ENCODE measurements at places on chromosomes 2 and 18.

GRCh38 chr2:55371376-55371775, 48.3 kb downstream of the CCDC88A start:
- no peak for DNase-seq

GRCh38 chr18:79274823-79275222, 120.9 kb upstream of the NFATC1 start:
- no peak for DNase-seq

DNA sequence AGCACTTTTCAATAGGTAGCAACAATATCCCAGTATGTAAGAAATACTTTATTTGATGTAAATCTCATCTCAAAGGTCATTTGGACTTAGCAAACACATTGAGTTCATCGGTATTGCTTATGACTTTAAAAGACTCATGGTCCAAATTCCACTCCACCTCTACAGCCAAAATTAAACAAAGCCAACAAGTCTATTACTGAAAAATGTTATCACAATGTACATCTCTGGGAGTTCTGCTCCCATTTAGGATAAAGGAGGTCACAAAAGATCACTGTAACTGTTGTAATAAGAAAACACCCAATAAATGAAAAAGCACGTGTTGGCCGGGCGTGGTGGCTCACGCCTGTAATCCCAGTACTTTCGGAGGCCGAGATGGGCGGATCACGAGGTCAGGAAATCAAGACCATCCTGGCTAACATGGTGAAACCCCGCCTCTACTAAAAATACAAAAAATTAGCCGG, 50.0 kb downstream of the ESCO1 start:
- DNase-seq = no peak

DNA sequence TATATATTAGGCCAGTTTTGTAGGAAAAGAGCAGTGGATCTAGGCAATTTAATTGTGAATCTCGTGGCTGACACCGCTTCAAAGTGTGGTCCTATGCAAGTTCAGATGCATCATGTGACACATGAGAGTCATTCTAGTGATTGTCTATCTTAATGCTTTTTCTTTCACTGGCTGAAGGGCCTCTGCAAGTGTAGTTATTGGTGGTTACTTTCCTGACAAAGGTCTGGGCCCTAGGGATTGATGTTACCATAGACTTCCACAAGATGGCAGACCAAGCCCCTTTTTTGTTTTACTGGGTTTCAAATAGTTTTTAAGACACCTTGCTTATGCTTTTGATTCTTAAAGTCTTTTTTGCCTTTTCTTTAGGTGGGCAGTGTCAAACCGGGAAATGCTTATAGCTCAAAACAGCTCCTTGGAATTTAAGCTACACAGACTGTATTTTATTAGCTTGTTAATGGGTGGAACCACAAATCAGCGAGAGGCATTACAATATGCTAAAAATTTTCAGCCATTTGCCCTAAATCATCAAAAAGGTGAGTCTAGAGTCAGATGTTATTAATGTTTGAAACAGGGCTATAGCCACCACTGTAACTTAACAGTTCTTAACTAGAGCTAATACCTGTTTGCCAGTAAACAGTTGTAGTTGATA, 25.9 kb downstream of the CD8A start:
- no peak for DNase-seq

DNA sequence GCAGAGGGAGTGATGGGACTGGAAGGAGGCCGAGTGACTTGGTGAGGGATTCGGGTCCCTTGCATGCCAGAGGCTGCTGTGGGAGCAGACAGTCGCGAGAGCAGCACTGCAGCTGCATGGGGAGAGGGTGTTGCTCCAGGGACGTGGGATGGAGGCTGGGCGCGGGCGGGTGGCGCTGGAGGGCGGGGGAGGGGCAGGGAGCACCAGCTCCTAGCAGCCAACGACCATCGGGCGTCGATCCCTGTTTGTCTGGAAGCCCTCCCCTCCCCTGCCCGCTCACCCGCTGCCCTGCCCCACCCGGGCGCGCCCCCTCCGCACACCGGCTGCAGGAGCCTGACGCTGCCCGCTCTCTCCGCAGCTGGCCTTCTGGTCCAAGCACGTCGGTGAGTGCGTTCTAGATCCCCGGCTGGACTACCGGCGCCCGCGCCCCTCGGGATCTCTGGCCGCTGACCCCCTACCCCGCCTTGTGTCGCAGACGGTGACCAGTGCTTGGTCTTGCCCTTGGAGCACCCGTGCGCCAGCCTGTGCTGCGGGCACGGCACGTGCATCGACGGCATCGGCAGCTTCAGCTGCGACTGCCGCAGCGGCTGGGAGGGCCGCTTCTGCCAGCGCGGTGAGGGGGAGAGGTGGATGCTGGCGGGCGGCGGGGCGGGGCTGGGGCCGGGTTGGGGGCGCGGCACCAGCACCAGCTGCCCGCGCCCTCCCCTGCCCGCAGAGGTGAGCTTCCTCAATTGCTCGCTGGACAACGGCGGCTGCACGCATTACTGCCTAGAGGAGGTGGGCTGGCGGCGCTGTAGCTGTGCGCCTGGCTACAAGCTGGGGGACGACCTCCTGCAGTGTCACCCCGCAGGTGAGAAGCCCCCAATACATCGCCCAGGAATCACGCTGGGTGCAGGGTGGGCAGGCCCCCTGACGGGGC, 4.6 kb downstream of the PROC start:
- no peak for DNase-seq

GRCh38 chr2:17709897-17710296, 43.7 kb downstream of the SMC6 start:
- DNase-seq = no peak

- DNase-seq = no peak
Measured at GRCh38 chr2:19670303-19670702, 231.5 kb downstream of the TTC32 start.

GRCh38 chr2:79099140-79099686, 11.4 kb upstream of the REG1B start:
- no peak for DNase-seq

DNA sequence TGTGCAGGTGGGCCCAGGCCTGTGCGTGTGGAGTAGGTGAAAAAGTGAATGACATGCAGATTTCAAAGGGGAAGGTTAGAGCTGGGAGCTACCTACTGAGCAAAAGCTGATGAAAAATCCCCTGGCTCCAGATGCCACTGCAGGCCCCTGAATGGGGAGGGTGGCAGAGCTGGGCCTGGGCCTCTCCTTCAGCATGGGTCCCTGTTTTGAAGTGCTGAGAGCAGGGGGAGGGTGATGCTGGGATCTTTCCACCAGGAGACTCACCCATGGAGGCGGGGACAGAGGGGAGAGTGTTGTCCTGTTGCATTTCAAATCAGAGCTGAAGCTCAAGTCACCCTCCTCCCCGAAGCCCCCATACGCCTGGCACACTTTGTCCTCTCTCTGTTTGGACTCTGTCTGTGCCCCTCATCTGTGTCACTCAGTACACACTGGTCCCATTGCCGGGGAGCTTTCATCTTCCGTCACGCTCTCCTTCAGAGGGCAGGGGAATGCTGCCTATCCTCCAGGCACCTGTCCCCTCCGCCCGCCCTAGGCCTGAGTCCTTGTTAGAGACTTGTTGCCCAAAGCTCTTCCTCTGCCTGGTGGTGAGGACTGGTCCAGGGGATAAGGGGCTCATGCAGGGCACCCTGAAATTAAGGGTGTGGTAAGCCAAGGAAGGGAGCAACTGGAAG, 206.6 kb downstream of the HAUS1 start:
- no peak for DNase-seq

GRCh38 chr18:23143016-23143814, 7.9 kb downstream of the CABLES1 start:
- DNase-seq = no peak

Measured in GOT3 (cell line).